ENCODE measurements at places on chromosomes 1 and 21.

DNA sequence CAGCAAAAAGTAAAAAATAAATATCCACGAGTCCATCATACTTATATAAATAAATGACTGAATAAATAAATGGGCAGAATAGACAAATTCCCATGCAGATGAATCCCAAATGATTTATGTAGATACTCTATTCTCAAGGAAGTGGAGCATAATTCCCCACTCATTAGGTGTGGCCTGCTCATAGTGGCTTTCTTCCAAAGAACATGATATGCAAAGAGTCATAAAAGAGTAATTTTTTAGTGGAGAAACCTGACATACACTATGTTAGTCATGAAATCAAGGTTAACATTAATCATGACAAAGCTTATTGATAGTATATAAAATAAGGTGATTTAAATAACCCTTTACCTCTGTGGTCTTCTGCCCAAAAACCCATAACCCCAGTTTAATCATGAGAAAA is 298.9 kb downstream of the DPYD start:
- DNase-seq = no peak

DNA sequence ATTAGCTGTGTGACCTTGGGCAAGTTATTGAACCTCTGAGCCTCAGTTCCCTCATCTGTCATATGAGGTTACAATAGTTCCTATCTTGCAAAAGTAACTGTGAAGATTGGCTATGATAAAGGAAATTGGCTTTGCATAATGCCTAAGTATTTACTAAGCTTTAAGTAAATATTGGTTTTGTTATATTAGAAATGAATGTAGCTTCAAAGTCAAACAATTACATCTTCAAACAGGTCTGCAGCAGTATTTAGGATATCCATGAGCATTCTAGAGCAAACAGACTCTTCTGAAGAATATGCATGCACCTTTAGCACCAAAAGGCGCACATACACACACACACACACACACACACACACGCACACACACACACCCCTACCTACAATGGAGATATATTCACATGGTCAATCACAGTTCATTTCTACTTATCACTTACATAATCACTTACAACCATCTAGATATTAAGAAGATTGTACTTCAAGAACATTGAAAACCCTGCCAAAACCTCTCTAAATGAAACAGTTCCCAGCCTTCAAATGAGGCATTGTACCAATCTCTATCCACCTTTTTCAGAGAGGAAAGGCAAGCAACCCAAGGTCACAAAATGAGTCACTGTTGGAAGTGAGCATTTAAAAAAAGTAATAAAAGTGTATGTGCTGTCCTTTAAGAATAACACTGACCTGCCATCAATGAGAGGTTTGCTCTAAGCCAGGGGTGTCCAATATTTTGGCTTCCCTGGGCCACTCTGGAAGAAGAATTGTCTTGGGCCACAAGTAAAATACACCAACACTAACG is 13.4 kb upstream of the FAM43B start:
- no peak for DNase-seq

DNA sequence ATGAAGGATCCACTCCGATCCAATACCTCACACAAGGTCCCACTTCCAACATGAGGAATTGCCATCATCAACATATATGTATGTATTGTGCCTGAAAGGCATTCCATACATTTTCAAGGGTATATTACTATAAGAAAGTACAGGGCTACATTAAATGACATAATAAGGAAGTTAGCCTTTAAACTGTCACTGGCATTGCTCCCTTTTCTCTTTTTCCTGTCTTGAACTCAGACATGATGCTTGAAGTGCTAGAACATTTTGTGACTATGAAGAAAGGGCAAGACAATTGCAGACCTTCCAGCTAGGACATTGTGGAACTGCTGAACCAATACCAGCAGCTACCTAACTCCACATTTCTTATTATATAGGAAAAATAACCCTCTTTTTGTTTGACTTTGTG is 2.9 kb upstream of the TSPAN2 start:
- no peak for DNase-seq

- DNase-seq = no peak
Measured at GRCh38 chr1:229844675-229845074, 218.6 kb downstream of the URB2 start.

- no peak for DNase-seq
Measured at GRCh38 chr21:40847951-40848350, 993 bp upstream of the DSCAM start.

DNA sequence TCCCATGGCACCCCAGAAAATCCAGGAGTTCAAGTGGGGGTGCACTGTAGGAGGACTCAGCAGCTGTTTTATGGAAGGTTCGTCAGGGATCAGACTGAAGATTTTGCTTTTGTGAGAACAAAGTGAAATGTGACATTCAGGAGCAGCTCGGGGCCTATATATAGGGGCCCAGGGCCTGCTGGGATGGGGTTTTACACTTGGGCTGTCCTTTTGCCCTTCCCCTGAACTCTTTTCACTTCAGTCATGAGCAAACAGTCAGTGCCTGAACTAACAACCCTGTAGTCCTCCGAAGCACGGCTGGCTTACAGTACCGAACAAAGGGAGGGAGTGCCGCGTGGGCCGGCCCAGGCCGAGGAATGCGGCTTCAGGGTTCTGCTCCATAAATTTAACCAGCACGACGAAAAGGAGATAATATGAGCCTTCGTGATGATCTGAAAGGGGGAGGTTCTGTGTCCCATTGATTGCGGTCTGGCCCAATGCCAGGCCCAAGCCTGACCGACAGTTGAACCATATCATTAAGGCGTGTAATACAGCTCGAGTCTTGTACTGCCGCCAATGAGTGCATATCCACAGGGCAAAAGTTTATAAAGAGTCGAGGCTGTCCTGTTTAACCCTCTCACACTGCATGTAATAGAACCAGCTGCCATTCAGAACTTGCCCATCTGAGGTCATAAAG is 139.9 kb downstream of the DHRS3 start:
- DNase-seq = no peak

DNA sequence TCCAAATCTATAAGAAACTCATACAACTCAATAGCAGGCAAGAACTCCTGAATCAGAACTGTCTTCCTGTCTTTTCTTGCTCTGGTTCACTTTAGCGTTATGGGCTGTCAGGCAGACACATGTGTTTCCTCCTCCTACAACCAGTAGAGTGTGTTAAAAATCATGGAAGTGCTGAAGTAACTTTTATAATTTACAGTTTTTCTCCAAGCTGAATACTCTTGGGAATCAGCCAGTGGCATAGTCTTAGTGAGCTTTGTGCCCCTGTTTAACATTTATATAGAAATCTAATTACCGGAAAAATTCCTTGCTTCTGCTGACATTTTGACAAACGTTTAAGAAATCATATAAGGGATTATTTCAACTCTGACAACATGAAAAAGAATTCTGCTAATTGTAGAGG is 113.1 kb upstream of the RGS18 start:
- DNase-seq = no peak

- no peak for DNase-seq
Measured at GRCh38 chr1:91591175-91591974, 90.7 kb downstream of the CDC7 start.

- DNase-seq = no peak
Measured at GRCh38 chr1:173222149-173223030, 15.3 kb upstream of the TNFSF4 start.

- DNase-seq = no peak
Measured at GRCh38 chr1:225021037-225021436, 91.6 kb downstream of the DNAH14 start.

- DNase-seq = peak; percentile 83
Measured at GRCh38 chr1:225467193-225468020, 39.6 kb upstream of the LBR start.

DNA sequence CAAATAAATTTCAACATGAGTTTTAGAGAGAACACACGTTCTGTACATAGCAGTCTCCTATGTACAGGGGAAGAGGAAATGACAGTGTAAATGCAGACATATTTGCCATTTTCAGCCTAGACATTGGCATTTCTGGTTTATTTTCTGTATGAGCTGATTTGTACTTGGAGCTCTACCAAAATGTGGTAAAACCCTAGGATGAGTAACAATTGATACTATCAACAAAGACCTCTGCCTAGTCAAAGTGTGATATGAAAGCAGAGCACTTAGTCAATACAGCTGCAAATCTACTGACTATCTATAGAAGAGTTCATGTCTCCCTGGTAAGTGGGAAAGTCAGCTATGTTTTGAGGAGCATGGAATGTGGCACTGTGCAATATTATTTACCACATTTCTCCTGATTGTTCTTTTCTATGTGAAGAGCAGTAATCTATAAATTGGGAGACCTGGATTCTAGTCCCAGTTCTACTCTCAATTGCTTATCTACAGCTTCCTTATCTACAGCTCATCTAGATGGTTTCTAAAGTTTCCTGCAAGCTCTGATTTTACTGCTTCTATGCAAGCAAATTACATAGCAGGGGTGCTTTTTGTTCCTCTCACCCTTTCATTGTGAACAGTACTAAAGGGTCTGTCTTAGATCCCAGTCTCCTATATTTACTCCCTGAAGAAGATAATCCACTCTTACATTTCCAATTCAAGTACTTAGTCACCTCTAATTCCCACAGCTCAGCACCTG is 334.2 kb downstream of the NTNG1 start:
- DNase-seq = peak; percentile 60

- DNase-seq = no peak
Measured at GRCh38 chr1:1236176-1236763, 4.2 kb downstream of the B3GALT6 start.

DNA sequence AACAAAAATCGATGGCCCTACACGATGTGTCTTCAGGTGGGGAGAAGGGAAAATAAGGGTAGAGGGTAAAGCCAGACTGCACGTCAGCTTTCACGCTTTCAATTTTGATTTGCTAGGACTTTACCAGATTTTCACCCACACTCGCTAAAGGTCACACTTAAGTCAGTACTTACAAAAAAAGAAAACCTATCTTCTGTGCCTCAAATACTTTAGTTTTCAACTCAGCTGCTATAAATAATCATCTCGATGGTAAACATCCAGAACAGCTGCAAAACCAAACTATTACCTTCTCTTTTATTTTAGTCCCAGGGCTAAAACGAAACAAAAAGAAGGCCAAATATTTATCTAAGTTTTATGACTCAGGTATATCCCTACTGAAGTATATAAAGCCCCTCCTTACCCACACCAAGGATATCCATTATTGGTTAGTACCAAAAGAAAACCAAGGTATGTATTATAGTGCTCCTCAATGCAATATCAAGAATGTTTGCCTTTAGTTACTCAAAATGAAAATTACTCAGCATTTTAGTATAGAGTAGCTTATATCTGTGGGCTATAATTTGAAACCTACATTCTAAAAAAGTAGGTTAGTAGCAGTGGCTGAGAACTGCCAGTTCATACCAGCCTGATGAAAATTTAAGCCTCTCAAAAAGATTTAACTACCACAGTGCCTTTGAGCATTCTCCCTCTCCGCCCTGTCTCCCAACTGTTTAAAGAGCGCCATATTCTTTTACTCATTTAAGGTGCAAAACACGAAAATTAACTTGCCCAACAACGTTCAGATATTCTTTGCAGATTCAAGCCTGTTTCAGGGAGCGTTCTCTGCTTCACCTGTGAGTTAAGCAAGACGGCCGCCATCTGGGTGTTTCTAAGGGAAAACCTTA is 1.5 kb downstream of the CSDE1 start:
- peak; percentile 59 for DNase-seq

DNA sequence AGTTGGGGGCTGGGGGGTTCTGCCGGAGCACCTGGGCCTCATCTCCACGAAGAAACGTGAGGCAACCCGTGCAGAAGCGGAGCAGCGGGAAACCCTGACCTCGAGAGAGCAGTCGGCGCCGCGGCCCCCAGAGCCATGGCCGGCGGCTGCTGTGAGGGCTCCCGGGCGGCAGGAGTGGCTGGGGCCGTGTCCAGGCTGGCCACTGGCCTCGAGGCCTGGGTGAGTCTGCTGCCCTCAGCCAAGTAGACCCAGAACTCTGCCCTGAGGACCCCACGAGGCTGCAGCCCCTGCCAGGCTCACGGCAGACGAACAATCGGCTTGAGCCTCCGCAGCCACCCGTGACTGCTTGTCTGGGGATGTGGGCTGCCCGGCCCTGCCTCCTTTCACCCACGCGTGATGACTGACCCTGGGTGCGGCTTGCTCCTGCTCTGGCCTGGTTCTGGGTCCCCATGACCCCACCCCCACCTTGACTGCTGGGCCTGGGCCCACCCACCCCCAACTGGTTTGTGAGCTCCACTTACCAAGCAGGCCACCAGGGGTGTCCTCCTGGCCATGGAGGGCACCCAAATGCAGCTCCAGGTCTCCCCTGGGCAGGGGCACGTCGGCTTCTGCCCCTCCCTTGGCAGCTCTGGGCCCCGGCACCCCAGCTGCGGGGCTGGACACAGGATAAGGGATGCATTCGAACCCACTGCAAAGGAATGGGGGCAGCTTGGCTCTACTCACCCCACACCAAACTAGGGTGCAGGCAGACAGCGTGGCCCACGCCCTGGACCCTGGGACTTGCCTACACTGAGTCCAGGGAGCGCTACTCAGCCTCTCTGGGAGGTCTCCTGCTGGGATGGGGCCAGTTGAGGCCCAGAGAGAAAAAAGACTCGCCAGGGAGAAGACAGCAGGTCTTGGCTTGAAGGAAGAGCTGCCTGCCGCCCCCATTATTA is 34.2 kb downstream of the MORN1 start:
- DNase-seq = no peak

DNA sequence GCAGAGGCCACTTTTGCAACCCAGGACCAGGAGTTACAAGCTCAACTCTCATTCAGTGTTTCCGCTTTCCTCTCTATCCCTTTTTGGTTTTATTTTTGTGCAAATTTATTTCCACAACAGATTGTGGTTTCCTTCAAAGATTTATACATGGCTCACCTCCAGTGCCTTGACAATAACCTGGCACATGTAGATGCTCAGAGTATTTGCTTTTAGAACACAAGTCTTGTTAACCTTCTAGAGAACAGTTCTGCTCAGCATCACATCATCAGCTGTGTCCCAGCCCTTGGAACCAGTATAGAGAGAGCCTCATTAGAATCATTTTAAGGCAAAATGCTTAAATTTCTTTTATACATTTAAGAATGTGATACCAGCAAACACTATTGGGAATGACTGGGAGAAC is 133.7 kb downstream of the TENT5C start:
- DNase-seq = no peak

DNA sequence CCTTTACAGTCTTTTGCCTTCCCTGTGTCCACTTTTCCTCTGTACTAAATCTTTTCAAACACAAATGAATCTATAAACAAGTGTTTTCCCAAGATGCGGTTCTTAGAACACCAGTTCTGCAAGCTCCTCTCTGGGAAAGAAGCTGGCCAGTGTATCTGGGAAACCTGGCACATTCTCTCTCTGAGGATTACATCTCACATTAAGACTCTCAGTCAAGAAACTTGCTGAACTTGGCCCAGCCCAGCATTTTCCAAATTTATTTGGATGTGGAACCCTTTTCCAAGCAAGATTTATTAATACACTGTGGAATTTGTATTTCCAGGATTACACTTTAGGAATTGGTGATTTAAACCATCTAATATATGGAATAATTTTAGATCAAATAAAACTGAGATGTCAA is 105.7 kb downstream of the ZNF281 start:
- no peak for DNase-seq

DNA sequence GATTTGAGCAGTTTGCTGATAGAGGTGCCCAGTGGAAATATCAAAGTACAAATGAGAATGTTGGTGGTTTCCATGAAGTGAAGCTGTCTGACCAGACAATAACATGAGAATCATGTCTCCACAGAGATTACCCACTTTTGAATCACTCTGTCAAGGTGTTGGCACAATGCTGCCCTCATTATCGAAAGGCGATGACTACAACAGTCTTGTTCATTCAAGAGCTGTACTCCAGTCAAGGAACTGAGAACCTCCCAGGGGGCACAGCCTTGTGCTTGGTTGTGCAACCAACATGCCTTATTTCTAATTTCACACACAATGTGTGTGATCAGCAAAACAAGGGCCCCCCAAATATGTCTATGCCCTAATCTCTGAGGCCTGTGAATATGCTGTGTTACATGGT is 35.7 kb downstream of the ETS2 start:
- no peak for DNase-seq

All from GM13977 (cell line).